ENCODE measurements at places on chromosomes 5 and 9.

GRCh38 chr5:39376293-39376714 is 12.0 kb upstream of the C9 start:
- peak; percentile 17 for DNase-seq

DNA sequence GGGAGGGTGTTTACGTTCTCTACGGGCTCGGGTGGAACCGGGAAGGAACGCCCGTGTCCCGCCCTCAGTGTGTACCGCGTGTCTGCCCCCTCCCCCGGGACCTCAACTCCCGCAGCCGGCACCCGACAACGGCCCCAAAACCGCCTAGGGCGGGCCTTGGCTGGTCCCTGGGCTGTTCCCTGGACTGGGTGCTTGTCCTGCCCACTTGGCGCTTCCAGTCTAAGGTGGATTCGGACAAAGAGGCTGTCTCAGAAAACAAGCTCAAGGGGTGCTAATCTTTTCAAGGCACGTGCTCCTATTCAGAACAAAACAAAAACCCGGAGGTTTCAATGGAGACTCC is 379 bp upstream of the CLK4 start:
- DNase-seq: no peak

GRCh38 chr9:136403538-136403914 is 3.6 kb upstream of the SNAPC4 start:
- peak; percentile 73 for DNase-seq

- DNase-seq: no peak
These were observed 23.1 kb downstream of the P4HA2 start for GRCh38 chr5:132204371-132205135.

- DNase-seq: no peak
These were observed at the start of gene KIF12 for GRCh38 chr9:114098936-114099668. Gene KIF12, minus strand, starts transcription at chr9:114099292. Its CDS starts 16 bp downstream, at chr9:114099276.

- no peak for DNase-seq
These were observed 72.2 kb downstream of the CERT1 start for GRCh38 chr5:75439276-75439675.

GRCh38 chr9:20570756-20571155 is 51.5 kb downstream of the MLLT3 start:
- DNase-seq: no peak

GRCh38 chr5:146018514-146019375 is 82.4 kb downstream of the SH3RF2 start:
- DNase-seq: no peak

- no peak for DNase-seq
These were observed 114.7 kb downstream of the KIAA0825 start for GRCh38 chr5:94503677-94504076.

DNA sequence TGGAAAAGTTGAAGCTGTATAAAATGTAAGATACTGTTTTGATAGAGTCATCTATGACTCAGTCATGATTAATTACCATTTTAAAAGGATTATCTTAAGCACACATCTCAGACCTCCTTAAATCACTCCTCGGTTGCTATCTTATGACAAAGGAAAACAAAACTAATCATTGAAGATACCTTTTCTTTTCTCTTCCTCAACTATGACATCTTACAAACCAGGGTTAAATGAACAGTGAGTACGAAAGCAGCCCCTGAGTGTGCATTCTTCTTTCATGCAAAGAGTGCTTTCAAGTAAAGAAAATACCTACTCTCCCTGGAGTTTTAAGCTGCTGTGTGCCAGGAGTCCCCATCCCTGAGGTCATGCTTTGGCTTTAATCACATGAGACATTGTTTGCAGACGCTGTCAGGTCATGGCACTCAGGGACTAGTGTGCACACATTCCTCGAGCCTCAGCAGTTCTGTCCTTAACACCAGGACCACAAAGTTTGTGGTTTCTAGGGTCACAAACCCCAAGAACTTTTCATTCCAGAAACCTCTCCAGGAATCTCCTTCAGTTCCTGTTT is 86.7 kb upstream of the ICE1 start:
- DNase-seq: no peak

- DNase-seq: no peak
These were observed 248.0 kb downstream of the NTRK2 start for GRCh38 chr9:84917366-84918070.

GRCh38 chr9:13022756-13023155 is 247.9 kb downstream of the LURAP1L start:
- DNase-seq: no peak

- no peak for DNase-seq
These were observed 81.2 kb downstream of the ADAMTS12 start for GRCh38 chr5:33810491-33811120.

DNA sequence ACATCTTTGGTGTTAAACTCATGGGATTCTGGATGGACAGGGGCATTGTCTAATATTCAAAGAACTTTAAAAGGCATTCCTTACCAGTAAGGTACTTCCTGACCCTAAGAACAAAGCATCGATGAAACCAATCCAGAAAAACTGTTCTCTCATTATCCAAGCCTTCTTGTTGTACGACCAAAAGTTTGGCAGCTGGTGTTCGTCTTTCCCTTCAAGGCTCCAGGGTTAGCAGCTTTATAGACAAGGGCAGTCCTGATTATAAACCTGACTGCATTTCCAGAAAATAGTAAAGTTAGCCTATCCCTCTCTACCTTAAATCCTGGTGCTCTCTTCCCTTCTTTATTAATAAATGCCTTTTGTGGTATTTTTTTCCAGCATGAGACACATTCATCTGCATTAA is 149.4 kb upstream of the MRPS30 start:
- DNase-seq: no peak

DNA sequence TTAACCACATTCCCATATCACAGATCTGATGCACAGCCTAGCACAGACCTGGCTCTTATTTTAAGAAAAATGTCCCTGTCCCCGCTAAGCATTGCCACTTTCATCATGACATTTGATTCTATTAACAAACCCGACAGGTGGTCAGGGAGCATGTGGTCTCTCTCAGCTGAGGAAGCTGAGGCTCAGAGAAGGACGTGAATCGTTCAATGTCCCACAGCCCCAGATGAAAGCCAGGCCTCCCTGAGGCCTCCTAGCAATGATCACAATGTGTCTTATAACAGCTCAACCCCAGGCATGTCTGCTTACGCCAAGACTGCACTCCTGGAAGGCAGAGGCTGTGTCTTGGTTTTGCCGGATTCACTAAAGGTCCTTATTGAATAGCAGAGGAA is 10.4 kb upstream of the CRB2 start:
- no peak for DNase-seq

DNA sequence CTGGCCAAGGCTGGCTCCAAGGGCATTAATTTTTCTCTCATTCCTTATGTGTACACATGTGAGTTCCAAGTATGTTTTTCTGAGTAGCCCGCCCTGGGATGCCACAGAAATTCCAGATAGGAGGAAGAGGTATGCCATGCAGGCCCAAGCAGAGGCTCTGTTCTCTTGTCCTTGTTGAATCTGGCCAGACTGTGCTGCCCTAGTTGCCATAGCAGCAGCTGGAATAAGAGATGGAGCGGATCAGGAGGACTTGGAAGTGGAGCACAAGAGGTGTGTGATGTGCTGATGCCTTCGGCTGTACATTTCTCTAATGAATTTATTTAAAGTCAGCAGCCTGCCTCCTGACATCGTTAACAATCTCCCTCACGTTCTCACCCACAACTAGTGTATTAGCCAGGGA is 235.6 kb upstream of the RPS23 start:
- no peak for DNase-seq

DNA sequence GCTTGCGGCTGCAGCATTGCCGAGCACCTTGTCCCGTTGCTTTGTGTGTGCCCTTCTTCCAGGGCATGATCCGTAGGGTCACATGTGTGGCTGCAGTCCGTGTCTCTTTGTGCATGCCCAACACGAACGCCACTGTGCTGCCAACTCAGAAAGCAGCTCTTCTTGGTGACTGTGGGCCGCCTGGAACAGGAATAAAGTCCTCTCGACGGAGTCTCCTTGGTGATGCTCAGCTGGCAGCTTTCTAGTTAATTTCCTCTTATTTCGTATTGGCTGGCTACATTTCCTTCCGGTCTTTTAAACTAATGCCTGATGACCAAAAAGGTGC is 5.8 kb downstream of the EXOC3 start:
- no peak for DNase-seq

DNA sequence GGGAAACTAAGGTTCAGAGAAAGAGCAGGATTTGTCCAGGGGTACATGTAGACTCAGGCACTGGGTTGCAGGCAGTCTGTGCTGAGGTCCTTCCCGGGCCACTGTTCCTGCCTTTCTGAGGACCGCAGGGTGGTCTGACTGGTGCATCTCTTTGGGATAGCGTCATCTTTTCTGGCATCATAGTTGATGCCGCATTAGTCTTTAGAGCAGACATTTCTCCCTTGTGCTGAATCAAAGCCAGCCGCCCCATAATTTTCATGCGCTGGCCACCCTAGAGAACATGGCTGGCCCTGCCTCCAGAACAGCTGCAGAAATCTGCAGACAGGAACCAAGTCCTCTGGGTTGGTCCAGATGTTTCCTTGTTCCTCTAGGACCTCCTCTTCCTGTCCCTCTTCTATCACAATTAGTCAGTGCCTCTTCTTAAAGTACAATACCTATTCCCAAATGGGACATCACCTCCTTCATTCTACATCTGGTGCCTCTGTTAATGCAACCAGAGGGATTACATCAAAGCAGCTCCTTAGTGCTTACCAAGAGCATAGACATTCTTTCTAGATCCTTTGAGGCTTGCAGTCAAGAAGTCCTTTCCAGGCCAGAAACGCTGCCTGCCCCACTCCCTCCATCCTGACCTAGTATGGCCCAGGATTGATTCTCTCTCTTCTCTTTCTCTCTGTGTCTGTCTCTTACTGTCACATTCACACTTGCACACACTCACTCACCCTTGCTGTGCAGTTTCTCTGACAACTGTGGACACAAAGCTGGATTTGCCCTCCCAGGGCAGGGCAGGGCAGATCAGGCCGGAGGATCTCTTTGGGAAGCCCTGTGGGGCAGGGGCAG is 42.0 kb upstream of the ORM1 start:
- no peak for DNase-seq

DNA sequence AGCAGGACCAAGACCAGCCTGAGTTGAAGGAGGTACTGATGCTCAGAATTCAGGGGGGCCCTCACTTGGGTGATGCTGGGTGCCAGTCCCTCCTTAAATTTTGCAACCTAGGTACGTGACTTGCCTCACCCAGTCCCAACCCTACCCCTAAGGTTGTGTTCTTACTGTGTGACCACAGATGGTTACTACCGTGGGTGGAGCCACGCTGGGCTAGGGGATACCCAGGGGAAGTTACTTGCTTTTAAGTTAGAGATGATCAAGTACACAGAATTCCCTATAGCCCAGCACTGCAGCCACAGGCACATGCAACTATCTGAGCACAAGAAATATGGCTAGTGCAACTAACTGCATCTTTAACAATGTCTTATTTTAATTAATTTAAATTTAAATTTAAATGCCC is 32.9 kb downstream of the NXNL2 start:
- no peak for DNase-seq

DNA sequence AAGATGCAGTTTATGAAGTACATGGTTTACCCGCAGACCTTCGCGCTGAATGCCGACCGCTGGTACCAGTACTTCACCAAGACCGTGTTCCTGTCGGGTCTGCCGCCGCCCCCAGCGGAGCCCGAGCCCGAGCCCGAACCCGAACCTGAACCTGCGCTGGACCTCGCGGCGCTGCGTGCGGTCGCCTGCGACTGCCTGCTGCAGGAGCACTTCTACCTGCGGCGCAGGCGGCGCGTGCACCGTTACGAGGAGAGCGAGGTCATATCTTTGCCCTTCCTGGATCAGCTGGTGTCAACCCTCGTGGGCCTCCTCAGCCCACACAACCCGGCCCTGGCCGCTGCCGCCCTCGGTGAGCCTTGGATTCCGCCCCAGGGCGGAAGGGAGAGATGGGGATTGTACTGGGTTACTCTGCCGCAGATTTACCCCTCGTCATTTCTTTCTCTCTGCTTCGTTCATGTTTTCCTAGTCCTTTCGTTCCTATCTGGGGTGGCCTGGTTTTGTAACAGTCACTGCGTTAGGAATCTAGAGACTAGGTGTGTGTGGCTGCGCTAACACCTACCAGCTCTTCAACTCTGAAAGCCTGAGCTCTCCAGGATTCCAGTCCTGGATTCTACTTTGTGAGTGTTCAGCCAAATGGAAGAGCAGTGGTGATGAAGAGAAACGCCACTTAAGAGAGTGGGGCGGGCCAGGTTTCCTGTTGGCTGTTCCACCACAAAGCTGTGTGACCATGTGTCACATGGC is 638 bp downstream of the MRPS30 start:
- DNase-seq: peak; percentile 49

GRCh38 chr9:108156270-108156998 is 666.9 kb upstream of the KLF4 start:
- no peak for DNase-seq

- DNase-seq: no peak
These were observed 74.8 kb downstream of the STK32A start for GRCh38 chr5:147309621-147310020.

GRCh38 chr5:96875791-96876291 is 459 bp upstream of the ERAP2 start:
- DNase-seq: peak; percentile 18
